GOT3 (cell line): ENCODE measurements at places on chromosomes 6 and 20.

GRCh38 chr6:162468326-162468725, 259.2 kb downstream of the PRKN start:
- DNase-seq: no peak

DNA sequence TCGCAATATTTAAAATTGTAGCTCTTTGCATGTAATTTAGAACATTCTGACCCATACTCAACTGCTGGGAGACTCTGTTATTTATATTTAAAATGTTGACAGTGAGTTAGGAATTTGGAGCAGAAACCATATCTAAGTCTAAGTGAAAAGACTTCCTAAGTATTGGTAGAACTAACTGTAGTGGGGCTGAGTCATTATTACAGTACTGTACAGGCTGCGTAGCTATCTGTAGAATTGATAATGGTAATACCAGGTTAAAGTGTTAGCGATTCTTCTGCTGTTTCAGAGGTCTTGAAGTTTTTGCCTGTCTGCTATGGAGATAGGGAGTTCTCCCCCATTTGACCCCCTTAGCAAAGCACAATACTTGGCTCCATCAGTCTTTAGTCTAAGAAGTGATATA, 3.6 kb downstream of the TOP1 start:
- DNase-seq: no peak

DNA sequence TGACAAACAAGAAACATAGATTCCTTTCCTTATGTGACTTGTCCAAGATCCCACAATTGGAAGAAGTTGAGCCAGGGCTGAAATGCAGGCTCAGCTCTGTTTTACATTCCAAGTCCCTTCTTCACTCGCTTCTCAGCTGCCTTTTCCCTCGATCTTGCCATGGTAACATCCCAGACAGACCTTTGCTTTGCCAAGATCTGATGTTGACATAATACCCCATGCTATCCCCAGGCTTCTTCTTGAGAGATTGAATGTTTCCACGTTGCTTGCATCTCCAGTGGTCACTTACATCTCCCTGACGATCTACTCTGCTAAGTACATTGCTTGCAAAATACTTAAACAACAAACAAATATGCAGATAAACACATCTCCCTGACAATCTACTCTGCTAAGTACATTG, 63.5 kb downstream of the TBXT start:
- DNase-seq: no peak

DNA sequence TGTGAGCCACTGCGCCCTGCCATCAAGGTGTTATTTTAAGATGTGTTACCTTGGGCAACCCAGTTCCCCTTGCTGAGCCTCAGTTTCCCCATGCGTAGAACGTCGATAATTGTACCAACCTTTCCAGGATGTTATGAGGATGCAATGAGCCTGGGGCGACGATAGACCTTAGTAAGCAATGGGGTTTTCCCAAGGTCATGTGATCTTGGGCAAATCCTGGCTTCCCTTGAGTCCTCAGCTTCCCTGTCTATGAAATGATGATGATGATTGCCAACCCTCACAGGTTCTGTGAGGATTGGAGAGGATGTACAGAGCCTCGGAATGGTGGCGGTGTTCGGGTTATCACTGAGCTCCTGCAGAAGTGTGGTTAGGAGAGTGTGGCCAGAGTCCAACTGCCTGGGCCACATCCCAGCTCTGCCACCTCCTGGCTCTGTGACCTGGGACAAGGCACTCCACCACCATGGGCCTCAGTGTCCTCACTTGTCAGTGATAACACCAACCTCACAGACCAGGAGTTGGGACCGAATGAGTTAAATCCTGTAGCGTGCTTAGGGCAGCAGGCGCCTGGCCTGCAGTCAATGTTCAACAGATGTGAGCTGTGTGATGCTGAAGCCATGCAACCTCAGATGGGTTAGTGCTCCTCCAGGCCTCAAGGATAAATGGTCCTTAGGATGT, 23.4 kb downstream of the SIRPA start:
- DNase-seq: no peak

DNA sequence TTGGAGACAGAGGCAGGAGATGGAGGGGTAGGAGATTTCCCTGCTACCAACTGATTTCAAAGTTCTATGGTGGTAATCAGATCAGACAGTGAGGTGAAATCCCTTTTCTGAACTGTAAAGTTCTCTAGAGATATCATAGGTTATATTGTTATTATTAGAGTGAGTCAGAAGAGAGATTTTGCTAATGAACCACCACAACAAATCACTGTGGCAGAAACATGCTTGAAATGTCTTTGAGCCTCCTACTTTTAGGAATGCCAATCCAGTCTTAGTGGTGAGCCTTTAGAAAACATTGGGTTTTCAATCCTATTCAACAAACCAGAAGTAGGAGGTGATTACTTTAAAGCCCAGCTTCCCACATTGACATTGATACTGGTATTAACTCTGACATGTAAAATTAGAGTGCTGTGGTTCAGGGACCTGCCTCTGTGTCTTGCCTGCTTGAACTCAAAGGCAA, 136.7 kb upstream of the CNR1 start:
- no peak for DNase-seq

DNA sequence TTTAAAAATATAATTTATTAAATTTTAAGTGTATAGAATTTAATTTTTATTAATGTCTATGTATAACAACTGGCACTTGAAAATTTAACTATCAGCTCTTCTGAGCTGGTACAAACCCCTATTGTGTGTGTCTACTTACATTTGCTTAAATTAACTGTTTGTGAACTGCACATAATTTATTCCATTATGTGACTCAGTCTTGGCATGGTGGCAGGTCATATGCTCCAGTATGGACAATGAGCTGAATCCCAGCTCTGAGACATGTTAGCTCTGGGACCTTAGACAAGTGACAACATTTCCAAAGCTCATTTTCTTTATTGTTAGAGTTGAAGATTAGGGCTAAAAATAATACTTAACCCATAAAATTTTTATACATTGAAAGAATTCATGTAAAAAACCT, 526.1 kb upstream of the MARCKS start:
- no peak for DNase-seq

- no peak for DNase-seq
These were observed 2.6 kb downstream of the TRAF3IP2 start for GRCh38 chr6:111603040-111603439.

DNA sequence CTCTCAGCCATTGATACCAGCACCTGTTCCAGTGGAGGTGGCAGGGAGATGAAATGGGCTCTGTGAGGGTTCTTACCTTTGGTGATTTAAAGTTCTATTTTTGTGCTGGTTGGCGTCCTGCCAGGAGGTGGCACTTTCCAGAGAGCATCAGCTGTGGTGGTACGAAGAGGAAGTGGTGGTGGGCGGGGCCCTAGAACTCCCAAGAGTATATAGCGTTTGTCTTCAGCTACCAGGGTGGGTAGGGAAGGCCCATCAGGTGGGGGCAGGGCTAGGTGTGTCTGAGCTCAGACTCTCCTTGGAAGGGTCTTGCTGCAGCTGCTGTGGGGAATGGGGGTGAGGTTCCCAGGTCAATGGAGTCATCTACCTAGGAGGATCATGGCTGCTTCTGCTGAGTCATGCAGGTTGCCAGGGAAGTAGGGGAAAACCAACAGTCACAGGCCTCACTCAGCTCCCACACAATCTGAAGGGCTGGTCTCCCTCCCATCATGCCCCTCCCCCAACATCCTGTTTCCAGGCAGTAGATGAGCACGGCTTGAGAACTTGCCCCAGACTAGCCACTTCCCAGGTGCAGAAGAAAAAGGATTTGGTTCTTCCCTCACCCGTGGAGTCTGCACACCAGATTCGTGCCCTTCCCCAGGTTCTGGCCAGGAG, 46.6 kb downstream of the MOXD1 start:
- DNase-seq: no peak

DNA sequence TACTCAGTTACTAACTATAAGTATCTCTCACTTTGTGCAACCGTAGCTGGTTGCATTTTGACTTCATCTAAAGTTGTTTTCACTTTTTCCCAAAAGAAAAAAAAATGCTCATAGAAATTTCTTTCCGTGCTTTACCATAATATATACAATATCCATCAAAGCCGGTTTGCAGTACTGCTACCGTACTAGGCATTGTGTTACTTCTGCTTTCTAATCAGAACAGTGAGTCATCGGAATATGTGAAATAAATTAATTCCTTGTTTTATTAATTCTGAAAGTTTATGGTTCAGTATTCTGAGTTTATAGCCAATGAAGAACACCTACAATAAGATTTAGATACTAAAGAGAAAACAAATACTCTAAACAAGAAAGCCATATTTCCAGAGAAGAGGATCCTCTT, 72.5 kb downstream of the TNFRSF21 start:
- DNase-seq: no peak

GRCh38 chr6:34235307-34236130, 1.2 kb upstream of the HMGA1 start:
- DNase-seq: no peak

- no peak for DNase-seq
These were observed 35.8 kb downstream of the AKAP12 start for GRCh38 chr6:151275566-151275965.

- no peak for DNase-seq
These were observed 87.5 kb downstream of the MDN1 start for GRCh38 chr6:89731924-89732567.

GRCh38 chr20:43448748-43449535, 8.8 kb upstream of the SRSF6 start:
- no peak for DNase-seq

DNA sequence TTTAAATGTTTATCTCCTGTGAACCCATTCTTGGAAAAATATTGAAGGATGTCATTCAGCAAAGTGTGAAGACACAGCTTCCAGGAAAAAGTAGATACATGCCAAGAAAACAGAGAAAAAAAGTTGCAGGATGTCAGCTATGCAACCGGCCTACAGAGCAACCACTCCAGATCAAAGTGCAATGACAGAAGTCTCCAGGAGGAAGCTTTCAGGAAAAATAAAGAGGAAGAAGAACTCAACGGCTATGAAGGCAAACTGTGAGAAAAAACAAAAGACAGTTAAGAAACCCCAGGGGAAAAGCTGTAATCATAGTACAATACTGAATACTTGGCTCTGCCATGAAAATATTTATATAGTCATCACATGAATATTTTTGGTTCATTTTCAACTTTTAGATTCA, 30.6 kb downstream of the REPS1 start:
- DNase-seq: no peak

GRCh38 chr6:144549837-144550747, 265.0 kb downstream of the UTRN start:
- DNase-seq: no peak

DNA sequence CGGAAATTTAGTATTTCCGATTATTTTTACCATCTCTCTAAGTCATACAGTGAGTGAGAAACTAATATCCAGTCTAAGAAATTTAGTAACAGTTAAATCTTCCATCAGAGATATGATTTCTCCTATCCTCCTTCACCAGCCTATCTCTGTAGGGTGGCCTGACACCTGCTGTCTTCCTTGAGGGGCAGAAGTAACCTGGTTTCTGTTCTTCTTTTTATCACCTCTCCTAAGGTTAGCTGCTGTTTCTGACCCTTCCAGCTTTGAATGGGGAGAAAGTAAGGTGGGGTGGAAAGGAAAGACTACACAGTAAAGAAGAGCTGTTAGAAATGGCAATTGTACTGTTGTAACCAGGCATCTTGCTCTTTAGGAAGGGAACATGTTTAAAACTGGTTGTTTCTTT, 447.7 kb downstream of the PHF3 start:
- DNase-seq: no peak

GRCh38 chr6:85703406-85703805, 60.7 kb upstream of the SYNCRIP start:
- DNase-seq: no peak

DNA sequence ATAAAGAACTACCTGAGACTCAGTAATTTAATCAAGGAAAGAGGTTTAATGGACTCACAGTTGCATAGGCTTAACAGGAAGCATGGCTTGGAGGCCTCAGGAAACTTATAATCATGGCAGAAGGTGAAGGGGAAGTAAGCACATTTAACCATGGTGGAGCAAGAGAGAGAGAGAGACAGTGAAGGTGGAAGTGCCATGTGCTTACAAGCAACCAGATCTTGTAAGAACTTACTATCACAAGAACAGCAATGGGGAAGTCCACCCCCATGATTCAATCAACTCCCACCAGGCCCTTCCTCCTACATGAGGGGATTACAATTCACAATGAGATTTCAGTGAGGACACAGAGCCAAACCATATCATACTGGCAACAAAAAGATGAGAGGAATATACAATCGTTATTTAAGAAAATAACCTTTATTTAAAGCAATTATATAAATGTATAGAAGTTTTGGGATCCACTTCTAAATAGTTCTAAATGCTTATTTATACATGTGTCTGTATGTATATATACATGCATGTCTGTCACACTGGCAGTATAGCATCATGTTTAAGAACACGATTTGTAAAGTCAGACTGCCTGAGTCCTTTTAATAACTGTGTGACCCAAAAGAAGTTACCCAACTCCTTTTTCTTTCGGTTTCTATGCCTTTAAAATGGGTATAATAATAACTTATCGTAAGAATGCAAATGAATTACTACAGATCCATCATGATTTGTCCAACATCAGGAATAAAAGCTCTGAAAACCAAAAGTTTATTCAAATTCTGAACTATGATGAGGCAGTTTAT, 255.7 kb upstream of the THEMIS start:
- DNase-seq: no peak

GRCh38 chr20:55229451-55229850, 754.1 kb downstream of the DOK5 start:
- no peak for DNase-seq

- peak; percentile 69 for DNase-seq
These were observed 109.9 kb downstream of the NOL4L start for GRCh38 chr20:32474967-32475811.
